ENCODE measurements at places on chromosomes 13 and 19.

GRCh38 chr13:20394506-20394905, 131.2 kb downstream of the CRYL1 start:
- no peak for DNase-seq

- no peak for DNase-seq
These were observed 474.9 kb upstream of the MIR17HG start for GRCh38 chr13:90872491-90873025.

DNA sequence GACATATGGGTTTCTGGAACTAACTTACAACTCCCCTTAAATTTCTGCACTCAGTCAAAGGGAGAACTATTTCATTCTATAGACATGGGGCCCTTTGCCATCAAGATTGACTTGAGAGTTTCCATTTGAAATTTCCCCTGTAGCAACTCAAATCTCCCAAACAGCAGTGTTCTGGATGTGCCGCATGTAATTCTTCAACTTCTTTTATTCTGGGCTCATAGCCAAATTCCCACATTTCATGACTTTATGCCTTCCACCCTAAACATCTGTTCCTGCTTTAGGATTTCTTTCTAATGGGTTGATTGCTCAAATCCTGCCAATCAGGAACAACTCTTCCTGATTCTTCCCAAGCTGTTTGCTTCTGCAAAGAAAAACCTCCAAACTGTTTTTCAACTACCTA, 336.0 kb downstream of the TBC1D4 start:
- no peak for DNase-seq

DNA sequence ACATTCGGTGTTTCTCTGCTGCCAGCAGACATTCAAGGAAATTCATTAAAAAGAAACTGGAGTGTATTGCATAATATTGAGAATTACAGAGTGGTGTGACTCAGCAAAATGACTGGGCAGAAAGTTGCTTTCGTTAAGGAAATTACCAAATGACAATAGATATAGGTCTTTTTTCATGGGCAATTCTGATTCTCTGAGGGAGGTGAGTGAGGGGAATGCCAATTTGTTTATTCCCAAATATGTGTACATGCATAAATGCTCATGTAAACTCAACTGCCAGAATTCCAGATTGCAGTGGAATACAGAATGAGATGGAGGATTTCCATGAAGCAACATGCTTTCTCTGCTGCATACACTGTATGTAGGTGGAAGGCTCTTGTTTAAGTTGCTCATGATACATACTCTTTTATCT, 1730.1 kb downstream of the SLITRK5 start:
- DNase-seq = no peak

- DNase-seq = no peak
These were observed 480.7 kb downstream of the MYO16 start for GRCh38 chr13:109110159-109110558.

DNA sequence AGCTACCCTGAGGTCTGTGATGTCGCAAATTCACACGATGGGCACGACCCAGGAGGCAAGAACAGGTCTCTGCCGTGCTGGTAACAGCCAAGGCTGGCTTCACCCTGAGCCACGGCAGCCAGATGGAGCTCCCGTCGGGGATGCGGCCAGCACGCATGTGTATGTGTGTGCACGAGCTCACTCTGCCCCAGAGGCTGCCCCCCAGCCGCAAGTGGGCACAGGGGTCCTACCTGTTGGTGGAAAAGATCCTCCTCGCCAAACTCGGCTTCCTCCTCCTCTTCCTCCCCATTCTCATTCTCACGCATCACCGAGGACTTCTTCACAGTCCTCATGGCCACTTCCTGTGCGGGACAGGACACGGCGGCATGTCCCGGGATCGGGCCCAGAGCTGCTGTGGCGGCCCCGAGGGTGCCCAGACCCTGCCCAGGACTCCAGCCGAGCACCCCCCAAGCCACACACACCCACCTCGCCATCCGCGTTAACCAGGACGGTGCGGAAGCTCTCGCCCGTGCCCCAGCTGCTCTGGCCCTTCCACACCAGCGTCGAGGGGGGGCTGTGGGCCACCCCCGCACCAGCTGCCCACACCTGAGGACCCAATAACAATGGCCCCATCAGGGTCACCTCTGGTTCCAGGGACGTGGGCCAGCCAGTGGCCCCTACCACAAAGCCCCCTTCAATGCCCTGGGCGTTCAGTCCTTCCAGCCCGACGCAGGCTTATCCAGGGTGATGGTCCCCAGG, 4.1 kb upstream of the TIMM13 start:
- no peak for DNase-seq

DNA sequence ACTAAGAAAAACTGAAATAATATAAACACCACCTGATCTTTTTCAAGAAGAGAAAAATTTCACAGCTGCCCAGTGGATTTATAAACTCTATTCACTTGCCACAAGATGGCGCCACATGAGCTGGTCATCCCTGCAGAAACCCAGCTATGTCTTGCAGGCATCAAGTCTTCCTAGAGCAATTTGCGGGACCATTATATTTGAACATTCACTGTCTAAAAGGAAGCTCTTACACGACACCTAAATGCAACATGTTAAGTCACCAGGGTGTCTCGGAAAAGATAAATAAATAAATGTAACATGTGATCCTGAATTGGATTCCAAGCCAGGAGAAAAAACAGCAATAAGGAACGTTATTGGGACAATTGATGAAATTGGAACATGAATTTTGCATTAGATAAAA, 20.3 kb upstream of the AKT2 start:
- DNase-seq = peak; percentile 56

DNA sequence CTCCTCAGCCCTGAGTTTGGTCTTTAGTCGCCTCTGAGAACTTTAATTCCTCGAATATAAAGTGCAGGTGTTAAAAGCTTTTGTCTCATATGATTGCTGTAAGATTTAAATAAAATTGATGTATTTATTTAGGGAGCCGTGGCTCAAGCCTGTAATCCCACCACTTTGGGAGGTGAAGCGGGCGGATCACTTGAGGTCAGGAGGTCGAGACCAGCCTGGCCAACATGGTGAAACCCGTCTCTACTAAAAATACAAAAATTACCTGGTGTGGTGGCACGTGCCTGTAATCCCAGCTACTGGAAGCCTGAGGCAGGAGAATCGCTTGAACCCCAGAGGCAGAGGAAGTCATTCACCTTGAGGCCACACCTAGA, 559 bp upstream of the SLC1A5 start:
- no peak for DNase-seq

GRCh38 chr13:25295228-25295627, 6.2 kb upstream of the NUP58 start:
- DNase-seq = no peak

- no peak for DNase-seq
These were observed 190.9 kb downstream of the KLF12 start for GRCh38 chr13:73943137-73943964.

DNA sequence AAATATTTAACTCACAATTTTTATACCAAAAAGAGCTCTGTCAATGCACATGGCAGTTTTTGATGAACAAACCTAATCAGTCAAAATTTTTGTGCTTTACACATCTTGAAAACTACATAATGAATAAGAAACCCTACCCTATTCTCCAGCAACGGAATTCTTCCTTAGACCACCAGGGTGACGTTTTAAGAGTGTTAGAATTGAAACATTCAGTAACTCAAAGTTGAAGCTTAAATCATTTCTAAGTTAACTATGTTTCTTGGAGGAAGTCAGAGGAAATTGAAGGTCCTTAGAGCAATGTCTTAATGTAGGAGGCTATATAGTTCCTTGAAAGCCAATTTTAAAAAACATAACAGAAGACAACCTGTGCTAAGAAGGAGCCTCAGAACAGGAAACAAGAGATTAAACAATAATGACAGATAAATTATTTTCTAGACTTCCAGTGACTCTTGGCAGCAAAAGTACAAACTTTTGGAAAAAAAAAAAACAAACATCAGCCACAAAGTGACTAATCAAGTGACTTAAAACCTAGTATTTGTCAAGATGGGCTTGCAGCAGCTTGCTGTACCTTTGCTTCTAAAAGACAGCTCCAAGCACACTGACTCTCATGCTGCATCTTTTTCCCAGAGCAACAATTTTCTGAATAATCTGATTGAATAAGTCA, 6.2 kb downstream of the SPRY2 start:
- DNase-seq = no peak

GRCh38 chr13:112159575-112160547, 92.9 kb downstream of the SOX1 start:
- no peak for DNase-seq

- DNase-seq = no peak
These were observed 24.3 kb downstream of the GNG7 start for GRCh38 chr19:2678044-2678671.

GRCh38 chr13:91154558-91155353, 192.7 kb upstream of the MIR17HG start:
- DNase-seq = no peak

- no peak for DNase-seq
These were observed 12.5 kb downstream of the PROSER1 start for GRCh38 chr13:39025433-39025839.

GRCh38 chr13:114149774-114150740, 17.6 kb upstream of the RASA3 start:
- no peak for DNase-seq

- no peak for DNase-seq
These were observed 304 bp downstream of the EVI5L start for GRCh38 chr19:7830272-7830771.

- DNase-seq = no peak
These were observed at the start of gene MAST1 for GRCh38 chr19:12838182-12838885. TSS of gene MAST1 (plus strand) at chr19:12838515. CDS start at chr19:12838573, 58 bp downstream.

DNA sequence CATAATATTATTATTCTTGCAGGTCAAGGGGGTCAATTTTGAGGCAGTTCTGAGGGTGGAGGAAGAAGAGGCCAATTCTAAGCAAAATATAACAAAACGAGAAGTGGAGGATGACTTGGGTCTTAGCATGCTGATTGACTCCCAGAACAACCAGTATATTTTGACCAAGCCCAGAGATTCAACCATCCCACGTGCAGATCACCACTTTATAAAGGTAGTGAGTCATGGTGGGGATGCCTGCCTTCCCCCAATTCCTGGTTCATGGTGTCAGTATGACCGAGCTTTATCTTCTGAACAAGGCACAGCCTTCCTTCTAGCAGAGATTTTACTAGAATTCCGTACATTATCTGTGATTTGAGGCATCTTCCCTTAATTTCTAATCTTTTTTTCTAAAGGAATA, 9.4 kb upstream of the DCUN1D2 start:
- DNase-seq = no peak

- no peak for DNase-seq
These were observed 1.8 kb downstream of the TNFAIP8L1 start for GRCh38 chr19:4641132-4641531.

DNA sequence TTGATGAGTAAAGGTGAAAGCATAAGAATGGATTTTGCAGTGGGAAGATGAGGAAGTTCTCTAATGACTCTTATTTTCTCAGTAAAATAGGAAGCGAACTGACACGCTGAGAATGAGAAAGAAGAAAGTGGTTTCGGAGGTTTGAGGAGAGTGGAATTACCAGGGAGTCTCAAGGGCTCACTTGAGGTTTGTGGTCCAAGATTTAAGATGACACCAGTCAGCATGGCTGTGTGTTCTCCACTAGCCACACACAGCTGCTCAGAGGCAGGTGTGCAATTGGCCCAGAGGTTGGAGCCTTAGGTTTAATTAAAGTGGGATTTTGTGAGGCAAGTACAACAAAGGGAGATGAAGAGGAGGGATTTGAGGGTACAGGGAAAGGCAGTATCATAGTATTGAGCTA, 99.6 kb upstream of the NBEA start:
- DNase-seq = no peak

DNA sequence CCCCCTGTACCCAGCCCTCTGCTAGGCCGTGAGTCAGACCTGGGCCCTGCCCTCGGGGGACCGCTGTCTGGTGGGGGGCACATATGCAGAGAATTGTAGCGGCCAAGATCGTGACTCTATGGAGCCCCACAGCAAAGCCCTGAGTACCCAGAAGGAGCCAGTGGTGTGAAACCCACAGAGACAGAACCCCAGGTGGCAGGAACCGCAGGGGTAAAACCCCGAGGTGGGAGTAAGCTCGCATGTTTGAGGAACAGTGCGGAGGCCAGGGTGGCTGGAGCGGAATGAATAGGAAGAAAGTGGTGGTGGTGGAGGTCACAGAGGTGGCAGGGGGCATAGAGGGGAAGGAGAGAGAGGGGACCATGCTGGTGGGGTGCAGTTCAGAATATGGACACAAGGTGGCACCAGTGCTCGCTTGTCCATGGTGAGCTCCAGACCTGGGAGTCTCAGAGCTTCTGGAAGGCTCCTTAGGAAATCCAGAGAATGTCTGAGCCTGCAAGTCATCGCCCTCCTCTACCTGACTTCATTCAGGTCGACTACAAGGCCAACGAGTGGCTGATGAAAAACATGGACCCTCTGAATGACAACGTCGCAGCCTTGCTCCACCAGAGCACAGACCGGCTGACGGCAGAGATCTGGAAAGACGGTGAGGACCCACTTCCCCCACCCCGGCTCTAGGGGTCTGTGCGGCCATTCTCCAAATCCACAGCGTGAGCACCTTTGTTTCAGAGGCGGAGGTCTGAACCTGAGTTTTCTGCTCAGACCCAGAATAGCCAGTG, 48.9 kb downstream of the MYH14 start:
- no peak for DNase-seq

GRCh38 chr13:26500618-26501320, 56.7 kb upstream of the WASF3 start:
- DNase-seq = no peak

DNA sequence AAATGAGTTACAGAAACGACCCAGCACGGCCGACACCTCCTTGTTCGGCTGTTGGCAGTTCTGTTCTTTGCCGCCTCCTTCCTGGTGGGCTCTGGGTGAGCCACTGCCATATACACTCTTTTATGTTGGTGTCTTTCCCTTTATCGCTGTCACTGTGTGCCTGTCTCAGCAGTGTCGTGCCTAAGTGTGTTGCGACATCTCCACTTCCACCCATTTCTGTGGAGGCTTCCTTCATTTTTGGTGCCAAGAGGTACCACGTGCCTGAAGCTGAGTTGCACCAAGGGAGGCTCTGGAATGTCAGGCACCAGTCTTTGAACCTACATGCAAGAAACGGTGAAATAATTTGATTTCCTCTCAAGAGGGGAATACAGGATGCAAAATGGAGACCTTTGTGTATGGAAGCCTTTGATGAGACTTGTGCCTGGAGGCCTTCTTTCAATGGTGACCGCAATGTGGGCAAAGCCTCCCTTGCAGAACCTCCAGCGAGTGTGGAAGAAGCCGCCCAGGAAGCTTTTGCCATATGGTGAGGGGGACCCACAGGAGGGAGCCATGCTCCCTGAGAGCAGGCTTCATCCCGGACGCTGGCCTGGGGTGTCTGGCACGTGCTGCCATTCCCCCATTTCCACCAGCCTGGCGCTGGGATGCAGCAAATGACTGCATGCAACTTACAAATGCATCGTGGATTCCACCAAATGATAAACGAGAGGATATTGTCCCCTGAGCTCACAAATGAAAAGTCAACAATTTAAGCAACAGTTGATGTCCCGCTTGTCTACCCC, 136.2 kb downstream of the TEX29 start:
- DNase-seq = no peak

- DNase-seq = no peak
These were observed 880.4 kb downstream of the EFNB2 start for GRCh38 chr13:105655046-105655445.

DNA sequence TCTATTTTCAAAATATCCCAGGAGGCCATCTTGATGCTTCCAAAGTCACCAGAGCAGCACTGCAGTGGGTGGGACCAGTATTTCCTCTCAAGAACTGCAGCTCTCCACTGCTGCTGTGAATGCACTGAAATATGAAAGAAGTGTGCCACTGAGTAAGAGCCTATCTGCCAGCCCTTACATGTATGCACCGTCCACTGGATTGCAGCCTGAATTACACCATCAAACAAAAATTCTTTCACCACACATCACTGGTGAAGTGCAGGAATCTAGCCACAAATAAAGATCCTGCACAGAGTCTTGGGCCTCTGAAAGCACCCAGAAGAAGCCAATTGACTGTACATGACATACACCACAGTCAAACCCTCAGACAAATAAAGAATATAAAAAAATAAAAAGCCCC, 249.0 kb downstream of the LHFPL6 start:
- DNase-seq = no peak

All from activated CD8-positive, alpha-beta memory T cell treated with anti-CD3 and anti-CD28 coated beads for 1 hour (primary cell).